Bronchus fibroblast of lung (primary cell): ENCODE measurements at places on chromosomes 6 and 20. TPM values are rescaled to one million over a fixed set of nuclear protein-coding genes. Genes with fewer than 3 reads are reported as not detected.

FOXC1 gene
- 1.5 and 3.0 TPM in 2 replicates for total RNA-seq

QKI gene
- 77.2 and 77.7 TPM in 2 replicates for total RNA-seq

CCDC170 gene
- total RNA-seq, result 0.15 and 0.17 TPM in 2 replicates

TMEM244 gene
- not detected in 2 replicates for total RNA-seq

PDSS2 gene
- 9.7 and 11.3 TPM in 2 replicates for total RNA-seq

HLA-DRB1 gene
- total RNA-seq, result not detected in 2 replicates

PXDC1 gene
- total RNA-seq, result 35.7 and 40.9 TPM in 2 replicates

TRIM31 gene
- total RNA-seq, result not detected in 2 replicates

TMEM74B gene
- not detected in 2 replicates for total RNA-seq

ZC3H12D gene
- total RNA-seq, result under 0.01 and 0.17 TPM in 2 replicates

SLC13A3 gene
- total RNA-seq, result 3.3 and 6.1 TPM in 2 replicates

SYTL3 gene
- 0.84 and 1.6 TPM in 2 replicates for total RNA-seq

TPD52L2 gene
- 124 and 128 TPM in 2 replicates for total RNA-seq

SIRPG gene
- not detected in 2 replicates for total RNA-seq

AIF1 gene
- 0.15 TPM in 1 of 2 replicates, not detected in the other for total RNA-seq

SLC17A3 gene
- not detected in 2 replicates for total RNA-seq

TBXT gene
- not detected in 2 replicates for total RNA-seq

TNF gene
- not detected in 2 replicates for total RNA-seq

DEFB114 gene
- total RNA-seq, result not detected in 2 replicates

SFTA2 gene
- not detected in 2 replicates for total RNA-seq

F13A1 gene
- total RNA-seq, result not detected in 2 replicates

RHAG gene
- total RNA-seq, result not detected in 2 replicates

ADGB gene
- total RNA-seq, result not detected in 2 replicates

MUC21 gene
- not detected in 2 replicates for total RNA-seq

HLA-DMB gene
- total RNA-seq, result not detected in 2 replicates

KHDC1L gene
- not detected in 2 replicates for total RNA-seq

GLP1R gene
- not detected in 2 replicates for total RNA-seq

BANF2 gene
- not detected in 2 replicates for total RNA-seq

TRIM40 gene
- total RNA-seq, result not detected in 2 replicates

UBD gene
- not detected in 2 replicates for total RNA-seq

RNGTT gene
- 12.9 and 16.1 TPM in 2 replicates for total RNA-seq

EEF1A2 gene
- 0.30 and 0.67 TPM in 2 replicates for total RNA-seq

CTAGE9 gene
- under 0.01 TPM in 1 of 2 replicates, not detected in the other for total RNA-seq

CFAP206 gene
- total RNA-seq, result 0.15 and 0.17 TPM in 2 replicates

CST5 gene
- total RNA-seq, result not detected in 2 replicates

IL17F gene
- total RNA-seq, result not detected in 2 replicates

OTOR gene
- not detected in 2 replicates for total RNA-seq

ETV7 gene
- total RNA-seq, result 0.30 TPM in 1 of 2 replicates, not detected in the other

OR12D3 gene
- not detected in 2 replicates for total RNA-seq

CST1 gene
- total RNA-seq, result not detected in 2 replicates

RNF144B gene
- total RNA-seq, result 1.3 and 1.5 TPM in 2 replicates

MACROD2 gene
- total RNA-seq, result not detected in 2 replicates

PRR18 gene
- total RNA-seq, result not detected in 2 replicates

C4A gene
- total RNA-seq, result 2.7 and 2.8 TPM in 2 replicates

CCN2 gene
- total RNA-seq, result 76.4 and 82.4 TPM in 2 replicates

FGD2 gene
- total RNA-seq, result not detected in 2 replicates

CLIC5 gene
- not detected in 2 replicates for total RNA-seq

NOTCH4 gene
- 2.0 and 2.5 TPM in 2 replicates for total RNA-seq

CPXM1 gene
- total RNA-seq, result 4.5 and 5.6 TPM in 2 replicates

ZBP1 gene
- total RNA-seq, result not detected in 2 replicates

TRAPPC3L gene
- not detected in 2 replicates for total RNA-seq

RALGAPB gene
- 14.1 and 14.6 TPM in 2 replicates for total RNA-seq

POM121L2 gene
- not detected in 2 replicates for total RNA-seq

PRSS16 gene
- total RNA-seq, result not detected in 2 replicates

TXLNB gene
- 0.15 and 0.17 TPM in 2 replicates for total RNA-seq

ENPP5 gene
- 0.30 and 1.0 TPM in 2 replicates for total RNA-seq

LY86 gene
- total RNA-seq, result not detected in 2 replicates
